Ureter (tissue), 1 donor: ENCODE measurements at places on chromosomes 7 and 10. TPM values are rescaled to one million over a fixed set of nuclear protein-coding genes. Genes with fewer than 3 reads are reported as not detected.

DNA sequence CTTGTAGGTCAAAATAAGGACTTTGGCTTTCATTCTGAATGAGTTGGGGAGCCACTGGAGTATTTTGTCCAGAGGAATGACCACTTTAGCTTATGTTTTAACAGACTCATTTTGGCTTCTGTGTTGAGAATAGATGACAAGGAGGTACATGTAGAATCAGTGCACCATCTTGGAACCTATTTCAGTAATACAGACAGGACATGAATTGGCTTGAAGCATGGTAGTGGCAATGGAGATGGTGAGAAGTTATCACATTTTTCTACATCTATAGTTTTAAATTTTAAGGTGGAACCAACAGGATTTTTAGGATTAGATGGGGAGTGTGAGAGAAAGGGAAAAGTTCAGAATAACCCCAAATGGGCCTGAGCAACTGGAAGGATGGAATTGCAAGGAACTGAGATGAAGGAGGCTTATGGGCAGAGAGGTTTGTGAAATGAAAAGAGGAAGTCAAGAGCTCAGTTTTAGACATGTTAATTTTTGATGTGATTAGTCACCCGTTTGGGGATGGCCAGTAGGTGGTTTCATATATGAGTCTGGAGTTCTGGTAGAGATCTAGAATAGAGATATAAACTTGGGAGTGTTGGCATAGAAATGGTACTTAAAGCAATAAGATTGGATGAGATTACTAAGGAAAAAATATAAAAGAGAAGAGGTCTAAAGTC lies 89.2 kb upstream of the JAZF1 start:
- no peak for DNase-seq

DNA sequence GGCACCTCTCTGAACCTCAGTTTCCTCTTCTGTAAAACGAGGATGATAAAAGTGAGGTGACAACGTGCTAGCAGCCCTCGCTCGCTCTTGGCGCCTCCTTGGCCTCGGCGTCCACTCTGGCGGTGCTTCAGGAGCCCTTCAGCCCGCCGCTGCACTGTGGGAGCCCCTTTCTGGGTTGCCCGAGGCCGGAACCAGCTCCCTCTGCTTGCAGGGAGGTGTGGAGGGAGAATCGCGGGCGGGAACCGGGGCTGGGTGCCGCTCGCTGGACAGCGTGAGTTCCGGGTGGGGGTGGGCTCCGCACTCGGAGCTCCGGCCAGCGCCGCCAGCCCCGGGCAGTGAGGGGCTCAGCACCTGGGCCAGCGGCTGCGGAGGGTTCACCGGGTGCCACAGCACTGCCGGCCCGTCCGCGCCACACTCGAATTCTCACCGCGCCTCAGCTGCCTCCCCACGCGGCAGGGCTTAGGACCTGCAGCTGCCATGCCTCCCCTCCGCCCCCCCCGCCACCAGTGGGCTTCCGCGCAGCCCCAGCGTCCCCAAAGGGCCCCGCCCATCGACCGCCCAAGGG lies 24.3 kb upstream of the ACSL5 start:
- no peak for DNase-seq

DNA sequence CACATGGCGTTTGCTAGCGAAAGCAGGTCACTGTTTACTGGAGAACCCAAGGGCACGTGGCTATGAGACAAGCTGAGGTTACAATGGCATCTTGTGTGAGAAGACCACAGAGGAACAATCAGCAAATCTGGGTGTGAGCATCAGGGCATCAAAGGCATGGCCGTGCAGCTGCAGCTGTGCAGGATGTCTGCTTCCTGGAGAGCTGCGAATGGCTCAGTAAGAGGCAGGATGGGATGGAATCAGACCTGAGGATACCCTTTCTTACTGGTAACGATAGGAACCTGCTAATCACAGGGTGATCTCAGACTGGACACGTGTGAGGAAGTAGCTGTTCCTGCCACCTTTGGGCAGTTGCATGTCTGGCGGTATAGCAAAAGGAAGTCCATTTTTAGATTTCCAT lies 119.5 kb downstream of the RNF216 start:
- DNase-seq: no peak

GRCh38 chr10:59582058-59582457 lies 127.6 kb downstream of the SLC16A9 start:
- no peak for DNase-seq

DNA sequence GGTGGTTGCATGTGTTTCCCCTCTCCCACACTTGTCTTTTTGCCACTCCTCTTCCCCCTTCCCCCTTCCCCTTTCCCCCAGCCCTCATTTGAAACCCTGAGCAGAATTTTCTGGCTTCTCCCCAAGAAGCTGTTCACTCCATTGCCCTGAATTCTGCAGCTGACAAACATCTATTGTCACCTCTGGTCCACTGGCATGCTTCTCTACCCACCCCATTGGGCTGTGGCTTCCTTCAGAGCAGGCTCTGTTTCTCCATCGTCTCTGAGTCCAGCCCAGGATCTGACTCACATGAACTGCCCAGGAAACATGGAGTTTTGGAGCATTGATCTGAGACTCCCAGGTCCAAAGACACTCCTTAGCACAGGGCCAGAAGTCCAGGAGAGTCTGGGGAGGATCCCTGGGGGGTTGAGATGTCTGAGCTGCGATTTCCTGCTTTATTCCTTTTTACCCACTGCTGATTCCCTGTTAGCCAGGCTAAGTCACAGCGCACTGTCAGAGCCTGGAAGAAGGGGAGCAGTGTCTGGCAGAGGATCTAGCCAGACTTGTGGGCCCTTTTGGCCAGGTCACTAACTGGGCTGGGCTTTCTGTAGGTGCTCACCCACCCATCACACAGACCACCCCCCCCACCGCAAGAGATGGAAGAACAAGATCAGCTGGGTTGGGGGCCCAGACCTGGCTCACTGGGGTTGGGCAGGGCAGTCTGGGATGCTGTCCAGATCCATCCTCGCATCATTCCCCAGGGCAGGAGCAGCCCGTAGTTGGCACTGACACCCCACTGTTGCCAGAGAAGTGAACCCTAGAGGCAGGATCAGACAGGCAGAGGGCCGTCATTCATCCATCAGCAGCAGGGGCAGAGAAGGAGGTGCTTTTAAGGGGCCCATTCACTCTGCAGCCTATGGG lies 3.5 kb downstream of the CHAT start:
- DNase-seq: no peak

GRCh38 chr7:86747698-86748097 lies 104.0 kb downstream of the GRM3 start:
- no peak for DNase-seq

DNA sequence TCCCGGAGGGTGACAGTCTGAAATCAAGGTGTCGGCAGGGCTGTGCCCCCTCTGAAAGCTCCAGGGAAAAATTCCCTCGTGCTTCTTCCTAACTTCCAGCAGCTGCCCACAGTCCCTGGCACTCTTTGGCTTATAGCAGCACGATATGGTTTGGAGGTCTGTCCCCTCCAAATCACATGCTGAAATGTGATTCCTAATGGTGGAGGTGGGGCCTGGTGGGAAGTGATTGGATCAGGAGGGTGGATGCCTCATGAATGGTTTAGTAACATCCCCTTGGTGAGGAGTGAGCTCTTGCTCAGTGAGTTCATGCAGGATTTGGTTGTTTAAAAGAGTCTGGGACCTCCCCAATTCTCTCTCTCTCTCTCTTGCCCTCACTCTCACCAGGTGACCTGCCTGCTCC lies 51.1 kb downstream of the GPAM start:
- no peak for DNase-seq

DNA sequence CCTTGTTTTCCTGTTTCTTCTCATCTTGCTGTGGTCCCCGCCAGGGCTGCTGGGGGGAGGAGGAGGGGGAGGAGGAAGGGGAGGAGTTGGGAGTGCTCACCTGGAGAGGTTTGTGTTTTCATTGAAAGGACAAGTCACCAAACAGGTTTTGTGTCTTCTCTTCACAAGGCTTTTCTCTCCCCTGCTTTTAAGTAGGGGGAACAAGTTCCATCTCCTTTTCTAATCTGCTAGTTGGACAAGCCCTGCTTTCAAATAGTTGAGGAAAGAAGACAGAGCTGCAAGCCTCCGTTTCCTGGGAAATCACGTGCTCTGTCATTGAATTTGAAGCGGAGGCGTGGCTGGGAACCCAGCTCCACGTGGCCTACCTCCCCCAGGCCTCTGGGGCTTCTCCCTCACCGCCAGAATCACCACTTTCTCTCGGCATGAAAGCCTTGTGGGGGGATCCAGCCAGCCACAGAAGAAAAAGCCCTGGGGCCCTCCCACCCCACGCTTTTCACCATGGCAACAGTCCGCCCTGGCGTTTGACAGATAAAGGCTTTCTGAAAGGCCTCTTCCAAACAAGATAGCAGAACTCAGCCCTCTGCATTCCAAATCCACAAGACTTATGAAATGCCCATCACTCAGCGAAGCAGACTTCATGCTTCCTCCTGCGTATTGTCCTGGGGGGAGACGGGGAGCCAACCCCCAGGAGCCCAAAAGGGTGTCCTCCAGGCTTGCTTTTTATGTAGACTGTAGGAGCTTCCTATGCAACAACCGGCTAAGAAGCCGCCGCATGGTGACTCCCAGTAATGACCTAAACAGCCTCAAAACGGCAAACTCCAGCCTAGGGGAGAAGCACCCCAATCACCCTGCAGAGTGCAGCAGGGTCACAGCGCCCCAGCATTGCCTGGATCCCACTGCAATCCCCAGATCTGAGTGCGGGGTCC lies 51.7 kb downstream of the PROSER2 start:
- peak; percentile 76 for DNase-seq

DNA sequence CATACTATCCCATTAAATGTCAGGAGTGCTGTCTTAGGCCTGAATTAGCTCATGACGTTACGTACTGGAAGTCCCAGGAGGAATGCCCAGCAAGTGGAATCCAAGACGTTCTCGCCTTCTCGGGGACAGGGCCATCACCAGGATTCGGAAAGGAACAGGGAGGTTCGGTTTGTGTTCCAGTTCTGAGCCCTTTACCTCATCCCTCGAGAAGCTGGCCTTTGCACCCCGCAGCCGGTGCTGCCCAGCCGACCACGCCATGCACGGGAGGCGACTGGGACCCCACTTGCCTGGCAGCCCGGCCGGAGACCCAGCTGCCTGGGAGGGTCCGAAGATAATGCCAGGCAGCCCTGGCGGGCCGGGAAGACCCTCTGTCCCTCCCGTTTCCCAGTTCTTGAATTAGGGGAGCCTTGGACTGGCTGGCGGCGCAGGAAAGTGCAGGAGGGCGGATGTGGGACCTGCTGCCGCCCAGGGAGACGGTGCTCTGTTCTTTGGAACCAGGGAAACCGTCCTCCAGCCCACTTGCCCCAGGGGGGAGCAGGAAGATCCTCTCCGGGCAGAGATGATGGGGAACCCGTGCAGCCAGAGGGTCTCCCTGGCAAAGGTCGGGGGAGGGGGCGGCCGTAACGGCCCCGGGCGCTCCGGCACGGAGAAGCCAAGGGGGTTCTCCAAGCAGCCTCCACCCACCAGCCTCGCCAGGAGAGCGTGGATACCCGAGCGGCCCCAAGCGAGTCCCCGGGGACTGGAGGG lies 671 bp upstream of the CHST3 start:
- peak; percentile 68 for DNase-seq

- no peak for DNase-seq
Observed at GRCh38 chr10:52379287-52379686, 65.2 kb downstream of the DKK1 start.

DNA sequence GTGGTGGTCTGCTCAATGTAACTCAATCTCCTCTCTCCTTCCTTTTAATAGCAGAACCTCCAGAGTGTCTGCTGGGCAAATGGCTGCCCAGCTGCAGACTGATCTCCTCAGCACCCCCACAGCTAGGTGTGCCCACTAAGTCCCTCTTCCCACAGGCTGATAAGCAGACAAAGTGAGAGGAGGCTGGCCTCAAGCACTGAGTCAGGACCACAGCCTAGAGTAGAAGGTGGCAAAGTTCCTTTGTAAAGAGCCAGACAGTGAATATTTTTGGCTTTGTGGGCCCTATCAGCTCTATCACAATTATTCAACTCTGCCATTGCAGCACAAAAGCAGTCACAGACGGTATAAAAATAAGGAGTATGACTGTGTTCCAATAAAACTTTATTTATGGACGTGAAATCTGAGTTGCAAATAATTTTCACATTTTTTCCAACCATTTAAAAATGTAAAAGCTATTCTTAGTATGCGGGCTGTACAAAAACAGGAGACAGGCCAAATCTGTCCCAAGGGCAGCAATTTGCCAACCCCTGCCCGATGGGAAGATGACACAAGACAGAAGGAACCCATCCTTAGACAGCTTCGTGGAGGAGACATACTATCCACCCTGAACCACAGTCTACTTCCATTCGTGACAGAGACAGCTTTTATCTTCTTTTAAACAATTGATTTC lies 23.4 kb downstream of the JAZF1 start:
- no peak for DNase-seq

The FBXO24 gene
- total RNA-seq: 0.29 TPM
